ENCODE measurements at places on chromosomes 16 and 17. TPM values are rescaled to one million over a fixed set of nuclear protein-coding genes. Genes with fewer than 3 reads are reported as not detected.

The C17orf113 gene
- not detected for total RNA-seq

The CEMP1 gene
- 0.43 TPM for total RNA-seq

The CCR7 gene
- not detected for total RNA-seq

The CNGB1 gene
- not detected for total RNA-seq

The QPRT gene
- 39.6 TPM for total RNA-seq

The CCL1 gene
- total RNA-seq, result not detected

The MT1M gene
- not detected for total RNA-seq

The TPSB2 gene
- total RNA-seq, result not detected

The TBC1D3I gene
- not detected for total RNA-seq

The PRR35 gene
- total RNA-seq, result not detected

The PTGES3L gene
- 0.11 TPM for total RNA-seq

The TUBG2 gene
- total RNA-seq, result 15.3 TPM

The HBA2 gene
- total RNA-seq, result not detected

The CCL18 gene
- total RNA-seq, result not detected

The TOM1L2 gene
- 6.0 TPM for total RNA-seq

The BTBD17 gene
- total RNA-seq, result not detected

The RAB37 gene
- not detected for total RNA-seq

The MFAP4 gene
- total RNA-seq, result not detected

The RMI2 gene
- total RNA-seq, result 45.2 TPM

The TBC1D3B gene
- total RNA-seq, result 0.63 TPM

The HOXB4 gene
- 6.6 TPM for total RNA-seq

The RAB34 gene
- not detected for total RNA-seq

The TNK1 gene
- 0.75 TPM for total RNA-seq

The NF1 gene
- total RNA-seq, result 164 TPM

The ABCC3 gene
- total RNA-seq, result not detected

The TMC6 gene
- total RNA-seq, result 70.7 TPM

The GNGT2 gene
- 25.3 TPM for total RNA-seq

The KRTAP4-4 gene
- total RNA-seq, result not detected

The WSCD1 gene
- total RNA-seq, result not detected

The EPN3 gene
- not detected for total RNA-seq

The SLC16A13 gene
- 1.3 TPM for total RNA-seq

The OR3A3 gene
- not detected for total RNA-seq

The LHX1 gene
- total RNA-seq, result not detected

The SMIM36 gene
- total RNA-seq, result not detected

The TOX3 gene
- not detected for total RNA-seq

The GAST gene
- total RNA-seq, result not detected

The MT1H gene
- total RNA-seq, result not detected

The LPO gene
- total RNA-seq, result not detected

The NLK gene
- total RNA-seq, result 36.0 TPM

The ZG16B gene
- not detected for total RNA-seq

The TVP23A gene
- not detected for total RNA-seq

The B3GNT9 gene
- 1.8 TPM for total RNA-seq

The CD300H gene
- total RNA-seq, result not detected

The SLC25A10 gene
- total RNA-seq, result 15.0 TPM

The MRPL28 gene
- total RNA-seq, result 103 TPM

The TEDC2 gene
- 6.4 TPM for total RNA-seq

The MT1F gene
- 36.3 TPM for total RNA-seq

The SPEM1 gene
- total RNA-seq, result not detected

Measured in Karpas-422 (cell line).